ENCODE measurements at places on chromosomes 16 and 17.

DNA sequence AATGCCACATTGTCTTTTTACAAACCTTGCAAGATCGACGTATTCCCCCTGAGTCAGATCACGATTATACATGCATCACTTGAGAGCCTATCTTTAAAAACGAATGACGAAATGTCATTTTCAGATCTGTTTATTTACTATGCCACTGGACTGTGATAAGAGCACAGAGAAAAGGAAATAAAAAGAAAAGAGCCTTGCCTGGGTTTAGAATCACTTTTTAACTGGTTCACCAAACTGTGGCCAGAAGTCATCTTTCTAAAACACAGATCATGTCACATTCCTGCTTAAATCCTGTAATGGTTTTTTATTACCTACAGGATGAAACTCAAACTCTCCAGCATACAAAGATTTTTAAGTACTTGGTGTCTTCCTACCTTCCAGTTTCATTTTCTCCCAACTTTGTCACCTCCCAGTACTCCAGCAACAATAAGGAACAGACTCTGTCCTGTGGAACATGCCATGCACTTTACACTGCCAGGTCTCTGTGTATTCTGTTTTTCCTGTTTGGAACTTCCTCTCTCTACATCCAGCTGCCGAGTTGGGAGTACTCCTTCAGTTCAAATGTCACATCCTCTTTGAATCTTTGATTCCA lies 91.5 kb downstream of the SNX11 start:
- no peak for DNase-seq

- no peak for DNase-seq
Measured at GRCh38 chr16:89033796-89034572, 57.0 kb upstream of the CBFA2T3 start.

- no peak for DNase-seq
Measured at GRCh38 chr17:71899317-71899716, 221.5 kb upstream of the SOX9 start.

DNA sequence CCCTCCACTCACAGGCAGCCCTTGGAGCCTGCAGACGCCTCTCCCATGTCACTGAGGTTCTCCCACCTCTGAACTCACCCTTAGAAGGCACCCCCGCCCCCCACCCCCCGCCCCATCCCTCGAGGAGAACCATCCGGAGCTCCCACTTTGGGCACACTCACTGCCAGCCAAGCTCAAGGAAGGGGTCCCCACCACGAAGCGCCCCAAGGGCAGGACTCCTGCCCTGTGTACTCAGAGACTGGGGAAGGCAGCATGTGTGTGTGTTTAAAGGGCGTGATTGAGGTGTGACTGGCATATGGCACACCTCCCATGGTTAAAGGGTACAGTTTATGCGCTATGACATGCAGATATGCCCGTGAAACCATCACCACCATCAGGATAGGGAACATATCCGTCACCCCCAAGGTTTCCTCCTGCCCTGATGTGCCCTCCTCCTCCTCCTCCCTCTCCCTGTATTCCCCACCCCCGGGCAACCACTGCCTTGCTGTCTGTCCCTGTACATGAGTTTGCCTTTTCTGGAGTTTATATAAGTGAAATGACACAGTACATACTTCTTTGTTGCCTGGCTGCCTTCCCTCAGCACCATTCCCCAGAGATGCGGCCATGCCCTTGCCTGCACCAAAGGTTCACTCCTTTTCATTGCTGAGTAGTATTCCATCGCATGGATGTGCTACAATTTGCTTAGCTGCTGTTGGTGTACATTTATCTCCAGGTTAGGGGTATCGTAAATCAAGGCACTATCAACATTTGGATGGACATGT lies 14.0 kb upstream of the RBFOX3 start:
- no peak for DNase-seq

- DNase-seq = peak; percentile 39
Measured at GRCh38 chr16:82011199-82011641, at the start of gene SDR42E1. SDR42E1 (minus strand) TSS chr16:82011470; CDS start chr16:82000858, 10,612 bp downstream.

DNA sequence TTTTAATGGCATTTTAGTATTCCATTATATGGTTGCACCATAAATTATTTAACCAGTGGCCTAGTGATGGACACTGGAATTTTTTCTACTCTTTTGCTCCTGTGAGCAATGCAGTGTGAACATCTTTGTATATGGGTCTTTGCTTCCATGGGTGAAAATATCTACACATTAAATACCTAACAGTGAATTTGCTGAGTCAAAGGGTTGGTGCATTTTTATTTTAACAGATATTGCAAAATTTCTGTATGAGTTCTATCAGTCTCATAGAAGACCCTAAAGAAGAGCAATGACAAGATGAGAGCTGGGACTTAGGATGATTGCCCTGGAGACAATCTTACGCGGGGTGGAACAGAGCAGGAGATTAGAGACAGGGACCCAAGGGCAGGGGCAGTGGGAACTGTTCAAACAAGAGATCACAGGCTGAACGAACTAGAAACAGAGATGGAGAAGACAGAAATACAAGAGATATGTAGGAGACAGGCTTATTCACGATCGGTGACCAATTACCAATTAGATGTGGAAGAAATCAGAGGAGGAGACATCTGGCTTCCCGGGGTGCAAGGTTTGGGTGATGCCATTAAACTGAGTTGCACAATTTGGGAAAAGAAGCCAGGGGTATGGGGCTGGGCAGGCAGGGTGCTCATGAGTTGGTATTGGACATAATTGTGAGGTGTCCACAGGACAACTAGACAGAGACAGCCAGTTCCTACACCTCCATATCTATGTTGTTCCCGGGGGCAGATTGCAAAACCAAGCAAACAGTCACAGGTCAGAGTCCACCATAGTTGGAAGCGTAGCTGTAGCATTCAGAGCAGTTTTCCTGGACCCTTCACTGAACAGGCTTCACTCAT lies 39.9 kb upstream of the LONP2 start:
- DNase-seq = no peak

- no peak for DNase-seq
Measured at GRCh38 chr16:31110106-31111034, 2.2 kb downstream of the BCKDK start.

- DNase-seq = no peak
Measured at GRCh38 chr17:64173646-64174045, 43.7 kb upstream of the ERN1 start.

DNA sequence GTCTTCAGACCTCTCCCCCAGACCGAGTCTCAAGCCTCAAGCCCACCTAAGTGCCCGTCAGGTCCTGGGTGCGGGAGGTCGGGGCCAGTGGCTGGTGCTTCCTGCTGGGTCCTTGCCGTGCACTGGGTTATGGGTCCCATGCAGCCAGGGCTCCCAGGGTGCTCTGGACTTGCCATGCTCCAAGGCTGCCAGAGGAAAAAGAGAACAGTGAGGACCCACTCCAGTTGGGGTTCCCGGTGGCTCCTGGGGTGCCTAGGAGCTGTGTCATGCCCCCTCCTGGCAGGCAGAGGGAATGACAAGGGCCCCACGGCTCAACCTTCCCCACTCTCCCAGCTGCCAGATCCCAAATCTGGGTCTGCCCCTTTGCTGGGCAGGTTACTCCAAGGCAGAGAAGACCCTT lies 3.8 kb downstream of the SNX20 start:
- no peak for DNase-seq

GRCh38 chr16:78704416-78704815 lies 605.0 kb downstream of the WWOX start:
- no peak for DNase-seq

GRCh38 chr17:21196126-21196525 lies 17.8 kb downstream of the TMEM11 start:
- DNase-seq = no peak

- DNase-seq = no peak
Measured at GRCh38 chr17:79051306-79051705, 23.3 kb upstream of the ENGASE start.

- no peak for DNase-seq
Measured at GRCh38 chr16:47310792-47311211, 150.1 kb downstream of the ITFG1 start.

DNA sequence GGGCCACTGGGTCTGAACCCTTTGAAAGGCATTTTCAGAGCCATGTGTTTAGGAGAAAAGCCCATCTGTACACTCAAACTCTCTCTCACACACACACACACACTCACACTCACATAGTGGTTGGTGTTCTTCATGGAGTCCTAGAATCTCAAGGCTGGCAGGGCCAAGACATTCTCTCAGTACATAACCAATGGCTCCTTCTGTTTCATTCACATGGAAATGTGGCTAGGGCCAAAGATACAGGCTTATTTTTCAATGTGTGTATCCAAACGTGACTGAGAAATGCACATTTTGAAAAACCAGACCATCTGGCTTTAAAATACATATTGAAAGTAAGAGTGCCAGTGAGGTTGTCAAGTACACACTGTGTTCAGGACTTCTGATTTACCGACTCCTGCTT lies 59.0 kb upstream of the SALL1 start:
- DNase-seq = no peak

DNA sequence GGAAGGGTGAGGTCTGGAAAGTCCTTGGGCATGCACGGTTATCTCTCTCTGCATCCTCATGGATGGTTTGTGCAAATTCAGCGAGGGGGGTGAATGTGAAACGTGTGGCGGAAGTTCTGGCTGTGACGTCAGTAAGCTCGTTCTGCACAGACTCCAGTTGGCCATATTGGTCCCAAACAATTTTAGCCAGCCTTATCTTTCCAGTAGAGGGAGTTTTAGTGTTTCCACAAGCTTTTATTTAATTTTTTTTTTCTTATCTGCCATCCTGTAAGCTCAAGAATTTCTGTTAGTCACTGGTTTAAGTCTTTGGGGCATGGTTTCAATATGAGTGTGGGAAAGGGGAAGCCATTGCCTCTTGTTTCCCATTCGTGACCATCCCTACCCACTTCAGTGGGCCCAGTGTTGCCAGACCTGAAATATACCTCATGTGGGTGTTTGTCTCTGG lies 39.0 kb downstream of the HLF start:
- no peak for DNase-seq

GRCh38 chr17:31721291-31722025 lies 137.6 kb downstream of the COPRS start:
- no peak for DNase-seq

DNA sequence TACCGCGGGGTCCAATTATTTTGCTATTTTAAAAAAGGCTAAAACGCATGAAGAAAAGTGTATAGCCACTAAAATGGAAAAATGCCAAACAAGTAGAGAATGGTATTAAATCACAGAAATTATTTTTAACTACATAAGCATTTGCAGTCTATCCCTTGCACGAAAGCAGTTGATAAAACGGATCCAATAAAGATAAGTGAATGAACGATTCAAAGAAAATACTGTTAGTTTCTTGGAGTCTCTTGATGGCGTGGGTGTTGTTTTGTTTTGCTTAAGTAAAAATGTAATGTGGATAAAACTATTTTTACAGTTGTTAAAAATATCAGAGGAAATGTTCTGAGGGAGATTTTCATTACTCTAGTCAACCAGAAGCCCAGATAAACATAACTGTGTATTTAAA lies 9.3 kb downstream of the HS3ST3A1 start:
- no peak for DNase-seq

DNA sequence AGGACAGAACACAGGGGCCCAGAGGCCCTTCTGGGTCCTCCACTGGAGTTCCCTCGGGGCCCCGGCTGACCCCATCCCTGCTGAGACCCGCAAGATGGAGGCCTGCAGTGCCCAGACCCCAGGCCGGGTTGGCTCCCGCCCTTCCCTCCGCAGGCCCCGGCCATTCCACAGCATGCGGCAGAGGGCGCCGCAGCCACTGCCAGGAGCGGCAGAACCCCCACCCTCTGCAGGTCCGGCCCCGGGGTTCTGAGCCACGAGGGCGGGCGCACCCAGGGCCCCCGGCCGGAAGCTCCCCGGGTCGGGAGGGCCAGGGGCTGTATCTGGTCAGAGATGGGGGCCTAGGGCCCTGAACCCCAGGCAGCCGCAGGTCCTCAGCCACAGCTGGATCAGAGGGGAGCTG lies 2.4 kb upstream of the PERCC1 start:
- no peak for DNase-seq

DNA sequence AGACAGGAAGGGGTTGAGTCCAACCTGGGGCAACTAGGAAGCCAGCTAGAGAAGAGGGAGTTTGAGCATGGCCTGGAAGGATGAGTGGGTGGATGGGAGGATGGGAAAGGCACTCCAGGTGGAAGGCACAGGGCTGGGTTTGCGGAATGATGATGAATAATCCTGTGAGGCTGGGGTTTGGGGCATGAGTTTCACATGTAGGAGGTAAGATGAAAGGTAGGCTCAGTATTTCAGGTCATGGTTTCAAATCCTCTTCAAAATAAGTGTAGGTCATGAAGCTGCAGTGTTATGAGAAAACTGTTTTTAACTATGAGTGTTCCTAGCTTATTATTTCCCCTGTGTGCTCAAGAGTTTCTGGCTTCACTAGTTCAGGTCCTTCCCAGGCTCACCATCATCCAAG lies 130.3 kb downstream of the SKAP1 start:
- no peak for DNase-seq

GRCh38 chr17:1606352-1606985 lies 22.2 kb downstream of the SLC43A2 start:
- DNase-seq = no peak

DNA sequence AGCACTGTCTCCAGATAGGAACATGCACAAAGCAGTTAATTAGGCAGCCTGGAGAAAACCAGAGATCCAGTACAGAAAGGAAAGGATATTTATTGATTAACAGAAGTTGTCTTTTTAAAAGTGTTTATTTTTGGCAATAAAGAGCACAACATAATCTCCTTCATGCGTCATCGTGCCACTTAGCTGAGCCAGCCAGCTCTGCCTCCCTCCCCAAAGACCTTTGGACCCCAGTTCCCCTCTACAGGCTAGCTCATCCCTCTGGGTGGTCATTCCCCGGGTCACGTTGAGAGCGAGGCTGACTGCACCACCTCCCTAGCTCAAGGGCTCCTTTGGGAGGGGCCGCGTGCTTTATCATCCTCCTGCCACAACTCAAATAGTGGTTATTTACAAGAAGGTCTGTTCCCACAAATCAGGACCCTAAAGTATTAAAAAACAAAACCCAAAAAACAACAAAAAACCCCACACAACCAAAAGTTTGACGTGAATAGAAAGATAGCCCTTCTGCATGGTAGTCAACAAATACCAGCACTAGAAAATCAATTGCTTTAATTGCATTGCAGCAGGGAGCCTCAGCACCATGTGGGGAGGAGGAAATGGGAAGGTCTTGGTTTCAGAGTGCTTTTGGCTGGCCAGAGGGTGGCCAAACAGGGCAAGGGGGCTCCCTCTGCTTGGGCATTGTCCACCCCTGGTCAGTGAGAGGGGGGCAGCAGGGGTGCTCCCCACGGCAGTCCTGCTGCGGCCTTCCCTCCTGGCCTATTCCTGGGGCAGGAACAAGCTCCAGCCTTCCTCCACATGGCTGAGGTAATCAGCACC lies 9.6 kb downstream of the POLR2C start:
- DNase-seq = no peak

GRCh38 chr16:28003923-28004322 lies 59.6 kb downstream of the GSG1L start:
- DNase-seq = no peak

DNA sequence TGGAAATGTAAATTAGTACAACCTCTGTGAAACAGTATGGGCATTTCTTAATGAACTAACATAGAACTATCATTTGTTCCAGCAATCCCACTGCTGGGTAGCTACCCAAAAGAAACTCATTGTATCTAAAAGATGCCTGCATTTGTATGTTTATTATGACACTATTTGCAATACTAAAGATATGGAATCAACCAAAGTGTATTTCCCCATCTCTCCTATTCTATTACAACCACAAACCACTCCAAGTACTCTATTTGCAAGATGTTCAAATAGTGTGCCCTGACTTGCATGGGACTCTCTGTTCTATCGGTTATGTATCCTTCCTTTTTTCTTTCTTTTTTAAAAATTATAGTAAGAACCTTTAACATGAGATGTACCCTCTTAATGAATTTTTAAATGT lies 845.2 kb downstream of the CDH11 start:
- no peak for DNase-seq

GRCh38 chr16:52568983-52569690 lies 22.2 kb upstream of the TOX3 start:
- DNase-seq = no peak

GRCh38 chr16:88545781-88546180 lies 24.4 kb upstream of the ZC3H18 start:
- DNase-seq = no peak

All from stimulated activated CD8-positive, alpha-beta memory T cell treated with anti-CD3 and anti-CD28 coated beads, Interleukin-7, amount 100 ng/mL, for 4 hours (primary cell).